GM06990 (cell line): ENCODE measurements at places on chromosomes 11 and 22.

DNA sequence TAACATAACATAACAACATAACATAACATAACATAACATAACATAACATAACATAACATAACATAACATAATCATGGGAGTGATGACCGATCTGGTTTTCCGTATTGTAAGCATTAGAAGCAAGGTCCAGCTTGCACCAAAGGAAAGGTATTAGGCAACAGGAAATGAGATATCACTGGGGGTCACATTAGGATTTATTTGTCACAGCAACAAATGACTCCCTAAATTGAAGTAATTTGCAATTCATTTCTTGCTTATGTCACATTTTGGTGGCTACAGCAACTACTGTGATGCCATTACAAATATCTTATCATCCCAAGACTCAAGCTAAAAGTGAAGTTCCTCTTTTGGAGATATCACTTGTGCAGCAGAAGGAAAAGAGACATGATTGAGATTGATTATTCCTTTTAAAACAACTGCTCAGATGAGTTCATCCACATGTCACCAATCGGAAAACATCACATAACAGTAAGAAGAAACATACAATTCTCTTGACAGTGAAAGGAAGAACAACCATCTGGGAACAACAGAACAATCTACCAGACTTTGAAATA lies 1331.1 kb upstream of the RAG2 start:
- DNase-seq: no peak

- peak; percentile 33 for DNase-seq
These were observed 17.0 kb downstream of the NEAT1 start for GRCh38 chr11:65439331-65440181.

- no peak for DNase-seq
These were observed 91.1 kb downstream of the ATXN10 start for GRCh38 chr22:45762545-45763235.

DNA sequence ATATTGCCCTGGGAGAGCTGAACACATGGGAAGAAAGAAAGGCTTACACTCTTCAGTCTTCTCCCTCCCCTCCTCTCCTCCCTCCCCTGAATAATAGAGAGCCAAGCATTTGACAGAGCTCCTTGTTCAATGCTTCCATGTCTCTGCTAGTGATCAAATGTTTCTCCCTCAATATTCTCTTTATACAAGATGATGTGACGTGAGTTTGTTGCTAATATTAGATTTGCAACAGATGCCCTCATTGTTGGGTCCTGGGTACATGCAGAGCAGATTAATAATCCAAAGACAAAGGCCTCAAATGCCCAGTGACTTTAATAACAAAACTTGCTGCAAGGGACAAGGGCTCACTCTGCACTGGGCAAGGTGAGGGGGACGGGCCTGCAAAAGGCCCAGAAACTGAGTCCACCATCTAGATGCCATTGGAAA lies 7.1 kb upstream of the ENDOD1 start:
- no peak for DNase-seq

GRCh38 chr11:2709429-2709828 lies 9.6 kb upstream of the KCNQ1OT1 start:
- no peak for DNase-seq

GRCh38 chr11:128720522-128720985 lies 26.7 kb downstream of the FLI1 start:
- DNase-seq: peak; percentile 77

DNA sequence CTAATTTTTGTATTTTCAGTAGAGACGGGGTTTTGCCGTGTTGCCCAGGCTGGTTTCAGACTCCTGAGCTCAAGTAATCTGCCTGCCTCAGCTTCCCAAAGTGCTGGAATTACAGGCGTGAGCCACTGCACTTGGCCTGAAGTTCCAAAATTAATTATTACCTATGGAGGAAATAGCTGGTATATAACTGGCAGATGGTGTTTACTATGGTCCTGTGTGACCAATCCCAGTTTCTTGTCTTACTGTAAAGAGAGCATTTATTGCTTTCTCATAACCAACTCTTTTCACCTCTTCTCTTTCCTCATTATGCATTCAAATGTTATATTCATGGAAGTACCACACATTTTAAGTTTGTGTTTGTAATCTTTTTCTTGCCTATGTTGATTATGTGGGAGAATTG lies 24.2 kb upstream of the ACAT1 start:
- no peak for DNase-seq

GRCh38 chr11:514606-515005 lies 7.6 kb upstream of the RNH1 start:
- no peak for DNase-seq

GRCh38 chr11:33259869-33260268 lies 2.7 kb downstream of the HIPK3 start:
- no peak for DNase-seq

GRCh38 chr11:1889941-1890855 lies 1.5 kb downstream of the PRR33 start:
- DNase-seq: no peak

DNA sequence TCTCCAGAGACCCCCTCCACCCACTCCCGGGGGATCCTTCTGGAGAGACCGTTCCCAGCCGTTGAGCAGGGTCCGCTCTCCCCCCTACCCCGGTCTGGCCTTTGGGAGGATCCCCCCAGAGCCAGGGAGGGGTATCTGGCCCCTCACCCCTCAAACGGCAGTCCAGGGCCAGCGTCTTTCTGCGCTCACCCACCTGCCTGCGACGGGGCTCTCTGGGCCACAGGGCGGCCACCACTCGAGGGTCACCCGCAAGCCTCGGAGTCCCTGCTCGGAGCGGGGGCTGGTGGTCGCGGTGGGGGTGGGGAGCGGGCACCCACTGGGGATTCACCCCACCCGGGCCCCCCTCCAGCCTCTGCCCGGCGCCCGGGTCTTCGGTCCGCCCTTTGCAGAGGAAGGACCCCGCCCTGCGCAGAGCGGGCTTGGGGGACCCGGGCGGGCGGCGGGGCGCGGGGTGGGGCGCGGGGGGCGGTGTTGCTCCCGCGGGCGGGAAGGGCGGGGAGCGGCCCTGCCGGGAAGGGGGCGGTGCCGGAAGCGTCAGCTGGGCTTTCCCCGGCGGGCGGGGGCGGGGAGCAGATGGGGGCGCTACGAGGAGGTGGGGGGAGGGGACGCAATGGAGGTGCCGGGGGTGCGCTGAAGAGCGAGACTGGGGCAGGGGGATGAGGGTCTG lies 16.6 kb downstream of the CRELD2 start:
- DNase-seq: peak; percentile 82

DNA sequence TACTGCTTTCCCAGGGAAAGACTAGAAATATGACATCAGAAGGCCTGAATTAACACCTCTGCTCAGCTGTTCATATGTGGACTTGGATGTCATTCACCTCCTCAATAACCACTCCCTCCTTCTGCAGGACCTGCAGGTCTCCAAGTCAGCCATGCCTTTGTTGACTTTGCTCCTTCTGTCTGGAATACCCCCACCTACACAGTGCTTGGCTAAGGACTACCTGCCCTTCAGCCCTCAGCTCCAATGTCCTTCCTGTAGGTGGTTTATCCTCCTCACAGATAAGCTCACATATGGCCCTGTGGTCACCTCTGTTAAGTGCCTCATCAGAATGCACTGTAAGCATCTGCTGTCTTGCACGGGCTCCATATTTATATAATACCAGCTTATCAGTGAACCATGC lies 26.4 kb upstream of the FAT3 start:
- no peak for DNase-seq

GRCh38 chr11:47004595-47005033 lies 68.1 kb downstream of the CSTPP1 start:
- DNase-seq: no peak

GRCh38 chr22:34783436-34783835 lies 282.5 kb upstream of the ISX start:
- no peak for DNase-seq

- DNase-seq: no peak
These were observed 620 bp downstream of the EFEMP2 start for GRCh38 chr11:65871811-65872548.

GRCh38 chr11:118358071-118358470 lies 1.3 kb upstream of the UBE4A start:
- no peak for DNase-seq

GRCh38 chr11:66973956-66974580 lies 1.0 kb upstream of the C11orf86 start:
- DNase-seq: no peak

DNA sequence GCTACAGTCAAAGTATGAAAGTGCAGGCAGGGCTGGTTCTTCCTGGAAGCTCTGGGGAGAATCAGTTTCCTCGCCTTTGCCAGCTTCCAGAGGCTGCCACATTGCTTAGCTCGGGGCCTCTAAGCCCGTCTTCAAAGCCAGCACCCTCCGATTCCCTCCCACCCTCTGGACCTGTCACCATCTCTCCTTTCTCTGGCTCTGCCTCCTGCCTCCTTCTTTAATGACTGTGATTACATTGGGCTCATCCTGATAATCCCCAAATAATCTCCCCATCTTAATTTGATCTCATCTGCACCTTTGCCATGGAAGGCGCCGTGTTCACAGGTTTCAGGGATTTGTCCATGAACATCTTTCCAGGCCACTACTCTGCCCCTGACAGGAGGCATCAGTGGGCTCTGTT lies 42.5 kb downstream of the MCM5 start:
- DNase-seq: no peak

DNA sequence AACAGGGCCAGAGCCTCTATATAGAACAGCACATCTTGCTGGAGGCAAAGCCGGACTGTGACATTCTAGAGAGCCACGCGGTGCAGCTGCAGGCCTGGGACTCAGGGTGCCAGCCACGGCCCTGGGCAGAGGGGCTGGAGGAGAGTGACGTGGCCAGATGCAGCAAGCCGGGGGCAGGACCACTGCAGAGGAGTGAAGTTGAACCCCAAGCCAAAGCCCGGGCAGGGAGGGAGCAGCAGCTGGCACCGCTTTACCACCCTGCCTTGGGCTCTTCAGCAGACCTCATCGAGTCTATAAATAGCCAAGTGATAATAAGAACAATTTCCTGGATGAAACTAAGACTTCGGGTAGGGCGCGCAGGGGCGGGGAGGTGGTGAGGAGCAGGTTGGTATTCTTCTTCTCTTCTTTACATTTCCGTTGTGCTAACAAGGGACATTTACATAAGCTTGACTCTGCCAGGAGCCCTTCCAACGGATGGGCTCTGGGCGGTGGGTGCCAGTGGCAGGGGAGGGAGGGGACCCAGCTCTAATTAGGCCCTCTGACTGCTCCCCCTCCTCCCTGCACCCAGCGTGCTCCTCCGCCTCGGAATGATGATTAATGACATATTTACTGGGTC lies 110.2 kb downstream of the ST3GAL4 start:
- DNase-seq: peak; percentile 52

GRCh38 chr11:36292311-36292722 lies 3.1 kb upstream of the COMMD9 start:
- DNase-seq: peak; percentile 31

GRCh38 chr11:57699813-57700212 lies 12.2 kb downstream of the MED19 start:
- DNase-seq: no peak

GRCh38 chr22:18121954-18122554 lies 11.4 kb downstream of the TUBA8 start:
- no peak for DNase-seq

DNA sequence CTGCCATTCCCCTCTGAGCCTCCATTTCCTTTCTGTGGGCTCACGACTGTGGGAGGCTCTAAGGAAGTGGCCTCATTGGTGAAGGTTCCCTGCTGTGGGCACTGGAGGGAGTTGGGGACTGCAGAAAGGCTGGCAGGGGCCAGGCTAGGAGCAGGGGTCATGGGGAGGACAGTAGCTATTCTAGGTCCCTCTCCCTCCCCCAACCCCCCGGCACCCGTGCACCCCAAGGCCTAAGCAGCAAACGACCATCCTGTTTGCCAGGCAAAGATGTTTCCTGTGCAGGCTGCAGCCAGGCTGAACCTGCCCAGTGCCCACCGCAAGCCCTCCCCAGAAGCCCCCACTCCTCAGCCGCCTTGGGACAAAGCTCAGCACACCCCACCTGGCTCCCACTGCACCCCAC lies 189.4 kb downstream of the MN1 start:
- DNase-seq: no peak

GRCh38 chr11:56841210-56841810 lies 92.8 kb upstream of the OR9G4 start:
- peak; percentile 6 for DNase-seq

DNA sequence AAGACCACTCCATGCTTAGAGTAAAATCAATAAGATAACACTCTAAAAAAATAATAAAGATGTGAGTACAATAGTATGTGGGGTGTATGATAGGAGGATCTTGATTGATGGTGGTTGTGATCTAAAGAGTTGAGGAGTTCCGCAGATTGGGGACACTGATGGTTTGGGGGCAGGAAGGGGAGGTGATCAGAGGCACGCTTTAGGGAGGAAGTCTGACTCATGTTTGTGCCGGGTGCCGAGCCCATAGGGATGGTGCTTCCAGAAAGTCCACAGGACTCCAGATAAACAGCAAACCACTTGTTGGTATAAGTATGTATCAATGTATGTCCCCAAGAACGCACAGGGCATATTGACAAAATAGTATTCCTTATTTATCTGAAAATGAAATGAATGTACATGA lies 27.5 kb downstream of the LINC01488 start:
- DNase-seq: no peak

- DNase-seq: no peak
These were observed 7.2 kb upstream of the UCP3 start for GRCh38 chr11:74015919-74016684.

DNA sequence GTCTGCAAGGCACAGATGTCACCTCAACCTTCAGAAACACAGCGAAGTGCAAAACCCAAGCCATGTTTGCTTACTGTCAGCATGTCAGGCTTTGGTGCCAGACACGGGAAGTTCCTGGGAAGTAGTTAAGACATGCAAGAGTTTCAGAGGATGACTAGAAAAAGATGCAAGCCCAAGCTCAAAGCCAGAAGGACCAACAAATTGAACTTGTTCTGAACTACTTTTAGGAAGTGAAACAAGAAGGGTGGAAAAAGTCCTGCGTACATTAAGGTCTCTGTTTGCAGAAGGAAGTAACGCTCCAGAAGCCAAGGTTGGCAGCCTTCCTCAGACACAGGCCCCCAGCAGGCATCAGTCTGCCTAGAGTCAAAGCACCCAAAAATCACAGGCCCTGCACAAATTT lies 2.6 kb downstream of the AP1B1 start:
- DNase-seq: peak; percentile 52

- DNase-seq: no peak
These were observed 277.4 kb downstream of the ETS1 start for GRCh38 chr11:128310005-128310404.

DNA sequence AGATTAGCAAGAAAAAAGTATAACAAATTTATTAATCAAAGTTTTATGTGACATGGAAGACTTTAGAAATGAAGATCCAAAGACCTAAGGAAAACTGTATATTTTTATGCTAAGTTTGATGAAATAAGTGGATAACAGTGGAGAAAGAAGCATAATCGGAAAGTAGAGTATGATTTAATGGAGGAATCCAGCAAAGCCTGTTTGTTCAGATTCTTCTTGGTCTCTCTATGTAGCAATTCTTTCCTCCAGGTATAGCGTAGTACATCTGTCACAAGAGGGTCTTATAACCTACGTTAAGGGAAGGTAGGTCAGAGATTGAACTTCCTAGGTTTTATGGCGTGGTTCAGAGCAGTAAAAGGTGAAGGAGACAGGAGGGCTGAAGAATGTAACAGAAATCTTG lies 600.6 kb upstream of the CHORDC1 start:
- DNase-seq: no peak

DNA sequence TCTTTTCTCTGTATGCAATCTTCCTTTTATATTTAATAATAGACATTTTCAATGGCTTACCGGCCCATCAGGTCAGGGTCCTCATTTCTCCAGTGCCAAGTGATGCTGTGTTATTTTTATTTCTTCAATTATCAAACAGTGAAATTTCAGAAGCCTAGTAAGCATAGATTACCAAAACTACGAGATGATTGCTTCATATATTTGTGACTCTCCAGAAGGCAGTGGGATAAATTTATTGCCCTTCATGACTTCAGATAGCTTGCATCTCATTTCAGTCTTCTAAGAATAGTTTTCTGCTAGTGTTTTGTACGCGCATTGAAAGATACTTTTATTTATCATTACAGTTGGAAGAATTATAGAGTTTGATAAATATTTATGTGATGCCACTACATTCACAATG lies 139.6 kb downstream of the FAT3 start:
- no peak for DNase-seq
